Inflammatory macrophage treated with lipopolysaccharide for 1 hour (primary cell): ENCODE measurements at places on chromosomes 12 and 14.
A peak's percentile ranks its signal among the peaks of the same experiment; 100 is the strongest.

- DNase-seq: no peak
Observed at GRCh38 chr14:34338056-34338455, 124.0 kb downstream of the SPTSSA start.

DNA sequence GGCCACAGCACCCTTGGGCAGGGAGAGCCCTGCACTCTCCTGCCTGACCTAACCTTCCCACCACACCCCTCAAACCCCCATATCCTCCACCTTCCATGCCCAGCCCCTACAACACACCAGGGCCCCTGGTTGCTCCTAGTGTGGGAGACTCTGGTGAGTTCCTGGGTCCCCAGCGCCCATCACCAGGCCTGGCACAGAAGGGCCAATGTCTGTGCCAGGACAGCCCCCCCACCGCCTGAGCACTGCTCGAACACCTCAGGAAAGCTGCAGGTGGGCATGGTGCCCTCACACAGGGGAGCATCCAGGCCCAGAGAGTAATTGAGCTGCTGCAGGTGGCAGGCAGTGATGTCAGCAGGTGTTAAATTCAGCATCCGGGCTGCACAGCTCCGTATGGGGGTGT, 15.2 kb downstream of the ADCY6 start:
- DNase-seq: no peak

- DNase-seq: no peak
Observed at GRCh38 chr12:90473831-90474230, 481.1 kb downstream of the CCER1 start.

- DNase-seq: no peak
Observed at GRCh38 chr12:76264611-76265012, 83.6 kb downstream of the BBS10 start.

DNA sequence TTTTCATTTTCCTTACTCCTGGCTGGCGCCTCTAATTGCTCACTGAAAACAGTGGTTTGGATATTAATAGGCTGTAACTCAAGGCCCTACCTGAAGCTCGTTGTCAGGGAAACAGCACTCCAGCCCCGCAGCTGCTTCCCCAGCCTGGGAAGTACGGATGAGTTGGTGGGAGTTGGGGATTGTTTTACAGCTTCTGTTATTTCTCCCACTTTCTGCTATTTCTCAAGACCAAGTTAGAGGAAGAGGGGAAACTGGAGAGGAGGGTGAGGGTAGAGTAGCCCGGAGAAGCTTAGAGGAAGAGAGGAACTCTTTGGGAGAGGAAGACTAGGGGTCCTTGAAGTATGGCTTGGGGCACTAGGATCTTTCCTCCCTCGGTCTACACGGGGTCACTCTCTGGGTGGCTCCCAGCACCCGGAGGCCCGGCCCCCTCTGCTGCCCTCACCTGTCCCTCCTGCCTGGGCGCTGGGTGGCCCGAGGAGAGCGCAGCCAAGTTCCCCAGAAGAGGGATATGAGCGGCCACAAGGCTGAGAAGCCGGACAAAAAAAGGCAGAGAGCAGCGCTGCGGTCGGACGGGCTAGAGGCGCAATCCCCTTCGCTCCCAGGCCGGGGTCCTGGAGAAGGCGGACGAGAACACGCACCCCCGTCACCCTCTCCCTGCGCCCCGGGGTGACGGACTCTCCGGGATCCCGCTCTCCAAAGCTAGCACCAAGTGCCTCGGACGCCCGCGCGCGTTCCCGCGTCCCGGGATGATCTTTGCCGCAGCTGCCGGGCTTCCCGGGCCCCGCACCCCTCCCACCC, 671 bp downstream of the SPTB start:
- DNase-seq: no peak

DNA sequence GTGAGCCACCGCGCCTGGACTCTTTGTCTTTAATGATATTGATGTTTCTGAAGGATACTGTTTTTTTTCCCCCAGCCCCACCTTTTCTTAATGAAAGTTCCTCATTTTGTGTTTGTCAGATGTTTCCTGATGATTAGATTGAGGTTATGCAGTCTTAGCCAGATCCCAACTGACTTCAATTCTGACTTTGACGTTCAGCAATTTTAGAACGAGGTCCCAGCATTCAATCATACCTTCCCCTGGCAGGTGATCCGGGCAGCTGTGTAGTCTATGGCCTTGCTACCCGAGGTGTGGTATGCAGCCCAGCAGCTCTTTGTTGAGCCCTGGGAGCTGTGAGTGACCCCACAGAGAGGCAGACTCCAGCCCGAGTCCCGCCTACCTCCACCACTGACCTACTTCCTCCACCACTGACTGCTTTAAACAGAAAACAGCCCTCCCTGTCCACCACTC, 82.7 kb downstream of the LGMN start:
- DNase-seq: peak; percentile 57

GRCh38 chr12:40309001-40309400, 84.2 kb downstream of the LRRK2 start:
- DNase-seq: no peak

- no peak for DNase-seq
Observed at GRCh38 chr12:86521870-86522269, 265.7 kb upstream of the MGAT4C start.
